ENCODE measurements at places on chromosomes 13 and 19.

DNA sequence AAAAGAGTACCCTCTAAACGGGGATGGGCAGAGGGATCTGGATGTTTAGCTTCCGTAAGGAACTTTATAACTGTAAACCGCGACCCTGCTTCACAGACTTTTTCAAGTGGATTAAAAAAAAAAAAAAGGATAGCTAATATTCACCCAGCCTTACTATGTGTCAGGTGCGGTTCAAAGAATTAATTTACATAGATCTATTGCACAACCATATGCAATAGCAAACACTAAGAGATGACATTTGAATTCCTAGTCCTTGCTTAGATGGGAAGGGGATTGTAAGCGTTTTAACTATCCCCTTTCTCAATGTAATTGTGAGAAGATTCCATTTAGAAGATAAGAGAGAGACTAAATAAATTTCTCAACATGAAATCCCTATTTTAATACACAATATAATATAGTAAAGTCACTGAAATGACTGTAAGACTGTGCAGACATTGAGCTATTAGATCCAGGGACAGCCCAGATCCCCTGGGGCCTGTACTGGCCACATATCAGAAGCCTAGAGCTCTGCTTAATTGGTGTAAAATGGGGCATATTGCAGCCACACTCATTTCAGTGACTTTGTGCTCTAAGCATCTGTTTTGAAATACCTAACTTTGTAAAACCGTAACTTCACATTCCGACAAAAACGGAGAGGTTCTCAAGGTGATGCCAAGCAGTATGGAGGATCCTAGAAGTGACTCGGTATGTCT, 13.6 kb downstream of the LATS2 start:
- no peak overlapping the region for H3K27ac ChIP-seq
- no peaks in the 10 kb centered on the region for H3K4me1 ChIP-seq
- no peak overlapping the region for H3K4me3 ChIP-seq

- H3K27ac ChIP-seq, result no peak overlapping the region
- no peaks in the 10 kb centered on the region for H3K27me3 ChIP-seq
- no peaks in the 10 kb centered on the region for H3K36me3 ChIP-seq
Observed at GRCh38 chr13:77337159-77337558, 10.3 kb upstream of the MYCBP2 start.

DNA sequence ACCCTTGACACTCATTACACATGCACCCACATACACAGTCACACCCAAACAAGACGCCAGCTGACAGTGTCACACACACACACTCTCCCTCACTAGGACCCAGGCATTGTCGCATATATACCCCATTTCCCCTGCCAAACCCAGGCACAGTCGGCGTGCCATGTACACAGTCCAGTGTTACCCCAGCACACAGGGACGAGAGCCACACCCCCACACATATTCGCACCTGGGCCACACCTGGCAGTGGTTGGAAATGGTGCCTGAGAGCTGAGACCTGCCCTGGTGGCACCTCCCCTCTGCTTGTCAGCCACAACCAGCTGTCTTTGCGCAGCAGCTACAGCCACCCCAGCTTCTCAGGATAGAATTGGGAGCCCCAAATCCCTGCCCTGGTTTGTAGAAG, 9.0 kb downstream of the NFIX start:
- DNase-seq, result no peak
- peaks cover 7% of the 10 kb centered on the region for H3K4me1 ChIP-seq

GRCh38 chr19:41753936-41754529, 1.3 kb upstream of the CEACAM6 start:
- H3K27me3 ChIP-seq, result peaks cover 42% of the 10 kb centered on the region
- H3K36me3 ChIP-seq, result no peaks in the 10 kb centered on the region
- no peak overlapping the region for H3K4me3 ChIP-seq

GRCh38 chr13:83620530-83621220, 261.6 kb downstream of the SLITRK1 start:
- no peak overlapping the region for H3K27ac ChIP-seq
- H3K4me3 ChIP-seq, result no peak overlapping the region
- no peak for DNase-seq
- H3K27me3 ChIP-seq, result no peaks in the 10 kb centered on the region
- no peaks in the 10 kb centered on the region for H3K36me3 ChIP-seq
- H3K4me1 ChIP-seq, result no peaks in the 10 kb centered on the region

- H3K36me3 ChIP-seq, result no peaks in the 10 kb centered on the region
- peaks cover 22% of the 10 kb centered on the region for H3K27me3 ChIP-seq
- no peak overlapping the region for H3K4me3 ChIP-seq
- no peaks in the 10 kb centered on the region for H3K4me1 ChIP-seq
- DNase-seq, result no peak
- H3K27ac ChIP-seq, result no peak overlapping the region
Observed at GRCh38 chr13:73572824-73573223, 514.0 kb downstream of the KLF5 start.

GRCh38 chr13:69566104-69566716, 541.4 kb upstream of the ATXN8OS start:
- H3K4me1 ChIP-seq, result no peaks in the 10 kb centered on the region
- no peak overlapping the region for H3K4me3 ChIP-seq
- no peak for DNase-seq
- no peaks in the 10 kb centered on the region for H3K36me3 ChIP-seq

DNA sequence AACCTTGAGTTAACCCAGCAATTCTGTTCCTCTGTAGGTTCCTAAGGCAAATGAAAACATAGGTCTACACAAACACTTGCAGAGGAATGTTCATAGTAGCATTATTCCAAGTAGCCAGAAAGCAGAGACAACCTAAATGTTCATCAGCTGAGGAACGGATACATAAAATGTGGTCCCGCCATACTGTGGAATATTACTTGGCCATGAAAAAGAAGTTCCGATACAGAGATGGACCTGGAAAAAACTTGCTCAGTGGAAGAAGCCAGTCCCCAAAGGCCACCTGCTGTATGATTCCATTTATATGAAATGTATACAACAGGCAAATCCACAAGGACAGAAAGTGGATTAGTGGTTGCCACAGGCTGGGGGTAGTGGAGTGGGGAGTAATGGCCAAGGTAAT, 53.0 kb downstream of the ARHGEF18 start:
- DNase-seq, result no peak
- no peak overlapping the region for H3K4me3 ChIP-seq
- H3K36me3 ChIP-seq, result peaks cover 37% of the 10 kb centered on the region
- no peak overlapping the region for H3K27ac ChIP-seq
- H3K4me1 ChIP-seq, result peaks cover 37% of the 10 kb centered on the region
- H3K27me3 ChIP-seq, result no peaks in the 10 kb centered on the region

DNA sequence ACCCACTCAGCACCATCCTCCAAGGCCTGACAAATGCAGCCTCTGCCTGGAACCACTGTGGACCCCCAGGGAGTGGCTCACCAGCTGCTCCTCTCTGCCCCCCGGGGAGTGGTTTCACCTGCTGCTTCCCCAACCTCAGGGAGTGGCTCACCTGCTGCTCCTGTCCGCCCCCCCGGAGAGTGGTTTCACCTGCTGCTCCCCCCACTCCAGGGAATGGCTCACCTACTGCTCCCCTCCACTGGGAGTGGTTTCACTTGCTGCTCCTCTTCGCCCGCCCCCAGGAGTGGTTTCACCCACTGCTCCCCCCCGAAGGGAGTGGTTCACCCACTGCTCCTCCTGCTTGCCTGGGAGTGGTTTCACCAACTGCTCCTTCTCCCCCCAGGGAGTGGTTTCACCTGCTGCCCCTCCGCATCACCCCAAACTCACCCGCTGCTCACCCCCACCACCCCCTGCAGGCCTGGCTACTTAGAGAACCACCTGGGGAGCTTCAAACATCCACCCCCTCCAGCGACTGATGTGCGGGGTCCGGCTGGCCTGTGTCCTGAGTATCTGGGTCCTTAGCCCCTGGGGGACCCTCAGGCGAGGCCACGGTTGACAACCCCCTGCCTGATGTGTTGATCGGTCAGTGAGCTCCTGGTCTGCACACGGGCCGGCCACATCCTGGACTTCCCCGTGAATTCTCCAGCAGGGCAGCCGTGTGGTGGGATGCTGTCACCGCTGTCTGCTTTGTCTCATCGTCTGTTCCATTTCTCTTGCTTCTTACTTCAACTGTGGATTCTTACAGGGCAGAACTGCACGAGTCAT, 14.6 kb upstream of the TMEM255B start:
- peaks cover 5% of the 10 kb centered on the region for H3K36me3 ChIP-seq
- H3K4me3 ChIP-seq, result no peak overlapping the region
- peaks cover 16% of the 10 kb centered on the region for H3K4me1 ChIP-seq
- DNase-seq, result no peak
- H3K27ac ChIP-seq, result no peak overlapping the region

- no peaks in the 10 kb centered on the region for H3K36me3 ChIP-seq
- no peak overlapping the region for H3K4me3 ChIP-seq
- no peak overlapping the region for H3K27ac ChIP-seq
- no peak for DNase-seq
- H3K4me1 ChIP-seq, result no peaks in the 10 kb centered on the region
Observed at GRCh38 chr13:28573595-28574373, 78.9 kb upstream of the FLT1 start.

GRCh38 chr13:43776501-43777079, 10.2 kb downstream of the ENOX1 start:
- H3K36me3 ChIP-seq, result no peaks in the 10 kb centered on the region
- no peak overlapping the region for H3K4me3 ChIP-seq
- no peak for DNase-seq
- no peaks in the 10 kb centered on the region for H3K4me1 ChIP-seq
- H3K27me3 ChIP-seq, result peaks cover 30% of the 10 kb centered on the region

GRCh38 chr13:39110518-39111097, 72.4 kb downstream of the NHLRC3 start:
- no peak overlapping the region for H3K27ac ChIP-seq
- no peak overlapping the region for H3K4me3 ChIP-seq
- H3K27me3 ChIP-seq, result peaks cover 43% of the 10 kb centered on the region
- no peak for DNase-seq
- H3K4me1 ChIP-seq, result no peaks in the 10 kb centered on the region
- H3K36me3 ChIP-seq, result peaks cover 3% of the 10 kb centered on the region

DNA sequence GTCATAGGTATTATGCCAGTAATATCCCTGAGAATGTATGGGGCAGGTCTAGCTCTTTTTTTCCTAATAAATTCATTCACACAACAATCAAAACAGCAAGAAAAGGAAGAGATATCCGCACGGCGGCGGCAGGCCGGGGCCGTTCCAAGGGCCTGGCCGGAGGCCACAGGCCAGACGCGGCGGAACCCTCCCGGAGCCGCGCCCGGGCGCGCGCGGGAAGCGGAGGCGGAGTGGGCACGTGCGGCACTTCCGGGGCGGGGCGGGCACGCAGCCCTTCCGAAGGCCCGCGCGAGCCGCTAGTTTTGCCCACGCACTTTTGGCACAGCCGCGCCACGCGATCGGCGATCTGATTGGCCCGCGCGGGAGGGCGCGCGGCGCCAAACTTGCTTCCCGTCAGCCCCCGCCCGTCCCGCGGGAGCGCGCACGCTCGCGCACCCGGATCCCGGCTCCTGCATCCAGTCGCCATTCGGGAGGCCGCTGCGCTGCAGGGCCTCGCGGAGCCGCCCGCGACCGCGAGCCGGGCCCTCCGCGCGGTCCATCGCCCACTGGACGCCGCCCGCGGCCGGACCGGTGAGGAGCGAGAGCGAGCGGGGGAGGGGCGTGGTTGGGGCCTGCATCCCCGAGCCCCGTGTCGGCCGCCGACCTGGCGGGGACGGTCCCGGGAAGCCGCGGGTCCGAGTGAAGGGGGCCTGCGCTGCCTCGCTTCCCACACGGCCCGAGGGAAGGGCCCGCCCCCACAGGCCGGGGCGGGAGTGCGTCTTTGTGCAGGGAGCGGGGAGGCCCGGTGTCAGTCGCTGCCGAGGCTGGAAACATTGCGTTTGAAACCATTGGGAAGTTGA, at the start of gene CHAMP1:
TSS of gene CHAMP1 (plus strand) at position 430 of the 839 bp plus-strand sequence. CDS start 9,340 bp downstream, outside the sequence.
- H3K4me3 ChIP-seq, result peak within 1 kb of the TSS; percentile 91
- peaks cover 35% of the 10 kb centered on the region for H3K4me1 ChIP-seq
- peak; percentile 64 for DNase-seq
- H3K27ac ChIP-seq, result peak within 1 kb of the TSS; percentile 94
- H3K27me3 ChIP-seq, result no peaks in the 10 kb centered on the region
- peaks cover 9% of the 10 kb centered on the region for H3K36me3 ChIP-seq

- no peak for DNase-seq
- peaks cover 2% of the 10 kb centered on the region for H3K36me3 ChIP-seq
- H3K4me3 ChIP-seq, result no peak overlapping the region
- H3K4me1 ChIP-seq, result peaks cover 8% of the 10 kb centered on the region
Observed at GRCh38 chr19:35110974-35111373, 4.6 kb upstream of the FXYD3 start.

DNA sequence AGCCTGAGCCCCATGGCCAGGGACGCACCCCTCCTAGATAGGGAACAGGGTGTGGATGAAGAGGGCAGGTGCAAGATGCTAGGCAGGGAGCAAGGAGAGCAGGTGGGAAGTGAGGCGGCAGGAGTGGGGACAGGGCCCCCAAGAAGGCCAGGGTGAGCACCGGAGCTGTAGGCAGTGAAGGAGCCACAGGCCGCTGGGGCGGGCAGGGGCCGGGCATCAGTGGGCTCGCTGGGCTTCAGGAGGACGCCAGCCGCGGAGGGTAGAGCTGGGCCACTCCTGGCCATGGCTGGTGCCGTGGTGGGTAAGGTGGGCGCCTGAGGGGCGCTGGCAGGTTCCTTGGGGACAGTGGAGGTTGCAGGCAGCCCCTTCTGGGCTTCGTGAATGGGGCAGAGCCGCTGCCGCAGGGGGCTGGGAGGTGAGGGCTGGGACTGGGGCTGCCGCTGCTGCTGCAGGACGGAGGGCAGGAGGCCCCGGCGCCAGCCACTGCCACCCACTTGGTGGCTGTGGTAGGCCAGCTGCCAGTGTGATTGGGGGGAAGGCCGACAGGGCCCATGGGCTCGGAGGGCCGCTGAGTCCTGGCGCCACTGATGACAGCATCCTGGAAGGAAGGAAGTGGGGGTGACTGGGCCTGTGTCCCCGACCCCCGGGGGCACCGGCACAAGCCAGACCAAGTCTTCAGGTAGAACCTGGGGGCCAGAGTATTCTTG, 2.1 kb downstream of the NKPD1 start:
- H3K4me1 ChIP-seq, result peaks cover 15% of the 10 kb centered on the region
- peaks cover 9% of the 10 kb centered on the region for H3K36me3 ChIP-seq
- no peak for DNase-seq

DNA sequence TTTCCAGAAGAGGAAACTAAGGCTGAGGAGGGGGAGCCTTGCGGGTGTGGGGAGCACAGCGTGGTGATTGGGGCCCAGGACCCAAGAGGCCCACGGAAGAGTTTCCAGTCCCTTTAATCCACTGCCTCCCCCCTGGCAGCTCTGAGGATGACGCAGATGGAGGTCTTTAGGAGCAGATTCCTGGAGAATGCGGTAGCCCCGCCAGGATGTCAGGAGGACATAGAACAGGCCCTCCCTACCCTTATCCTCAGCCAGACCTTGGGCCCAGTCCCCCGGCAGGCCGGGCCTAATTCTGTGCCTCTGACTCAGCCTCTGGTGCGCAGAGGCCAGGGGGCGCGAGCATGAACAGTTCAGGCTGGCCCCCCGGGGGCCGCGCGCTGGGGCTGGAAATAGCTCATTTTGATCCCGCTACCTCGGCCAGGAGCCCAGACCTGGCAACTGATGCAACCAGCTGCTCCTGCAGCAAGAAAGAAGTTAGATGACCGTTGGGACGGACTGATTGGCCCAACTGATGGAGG, 461 bp upstream of the HSPB6 start:
- H3K4me3 ChIP-seq, result peak overlapping the region; percentile 93
- no peak for DNase-seq
- H3K27me3 ChIP-seq, result no peaks in the 10 kb centered on the region
- peak overlapping the region; percentile 94 for H3K27ac ChIP-seq
